ENCODE measurements at places on chromosomes 1 and 21.

- no peak for DNase-seq
Measured at GRCh38 chr1:242225767-242226573, 227.1 kb upstream of the MAP1LC3C start.

DNA sequence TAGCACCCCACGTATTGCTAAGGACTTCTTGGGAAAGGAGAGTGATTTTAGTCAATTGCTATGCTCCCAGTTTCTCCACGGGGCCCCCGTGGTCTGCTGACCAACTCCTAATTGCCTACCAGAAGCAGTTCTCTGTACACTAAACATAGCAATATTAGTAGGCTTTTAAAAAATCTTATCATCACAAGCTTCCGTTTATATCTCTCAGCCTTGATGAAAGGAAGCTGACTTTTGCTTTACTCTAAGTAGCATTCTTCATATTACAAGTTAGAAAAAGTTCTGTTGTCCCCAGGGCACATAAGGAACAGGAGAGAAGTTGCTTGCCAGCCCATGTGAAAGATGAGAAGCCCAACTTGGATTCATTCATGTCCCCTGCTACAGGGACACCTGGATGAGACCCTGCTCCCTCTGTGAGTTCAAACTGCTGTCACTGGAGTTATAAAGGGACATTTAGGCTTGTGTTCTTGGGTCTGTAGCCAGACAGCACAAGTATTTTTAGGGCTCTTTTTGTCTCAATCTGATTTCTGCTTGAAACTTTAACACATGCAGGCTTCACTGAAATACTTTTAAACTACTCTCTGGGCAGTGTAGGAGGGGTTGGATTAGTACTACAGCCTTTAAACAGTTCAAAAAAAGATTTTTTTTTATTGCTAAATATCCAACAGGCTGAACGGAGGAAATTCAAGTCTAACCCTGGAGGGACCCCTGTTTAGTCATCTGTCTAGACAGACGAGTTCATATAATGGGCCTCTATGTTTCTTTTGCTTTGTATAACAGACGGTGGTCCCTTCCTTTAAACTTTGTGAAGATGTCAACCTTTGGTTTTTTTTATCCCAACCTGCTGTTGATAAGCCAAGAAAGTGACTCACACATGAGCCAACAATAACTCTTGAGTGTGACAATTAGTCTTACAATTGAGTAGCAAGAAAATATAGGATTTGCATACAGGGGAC is 29.5 kb downstream of the TGFB2 start:
- no peak for DNase-seq

- no peak for DNase-seq
Measured at GRCh38 chr1:200888349-200888838, 6.3 kb upstream of the INAVA start.

- no peak for DNase-seq
Measured at GRCh38 chr1:38581396-38581795, 278.2 kb downstream of the RRAGC start.

- no peak for DNase-seq
Measured at GRCh38 chr1:116131866-116132605, 20.8 kb downstream of the MAB21L3 start.

- no peak for DNase-seq
Measured at GRCh38 chr21:35059742-35060141, 10.6 kb upstream of the RUNX1 start.

- no peak for DNase-seq
Measured at GRCh38 chr1:157105988-157106812, 6.6 kb upstream of the ETV3L start.

DNA sequence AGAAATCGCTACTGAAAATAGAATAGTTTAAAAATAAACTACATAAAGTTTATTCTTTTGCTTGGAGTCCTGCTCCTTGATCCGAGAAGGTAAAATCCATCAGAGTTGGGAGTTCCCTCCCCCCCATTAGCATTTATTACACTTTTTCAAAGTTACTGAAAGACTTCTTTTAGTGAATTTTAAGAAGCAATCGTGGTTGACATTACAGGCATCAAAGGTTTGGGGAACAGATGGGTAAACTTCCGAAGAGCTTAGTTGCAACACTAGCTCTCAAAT is 31.0 kb upstream of the NFIA start:
- DNase-seq = no peak

DNA sequence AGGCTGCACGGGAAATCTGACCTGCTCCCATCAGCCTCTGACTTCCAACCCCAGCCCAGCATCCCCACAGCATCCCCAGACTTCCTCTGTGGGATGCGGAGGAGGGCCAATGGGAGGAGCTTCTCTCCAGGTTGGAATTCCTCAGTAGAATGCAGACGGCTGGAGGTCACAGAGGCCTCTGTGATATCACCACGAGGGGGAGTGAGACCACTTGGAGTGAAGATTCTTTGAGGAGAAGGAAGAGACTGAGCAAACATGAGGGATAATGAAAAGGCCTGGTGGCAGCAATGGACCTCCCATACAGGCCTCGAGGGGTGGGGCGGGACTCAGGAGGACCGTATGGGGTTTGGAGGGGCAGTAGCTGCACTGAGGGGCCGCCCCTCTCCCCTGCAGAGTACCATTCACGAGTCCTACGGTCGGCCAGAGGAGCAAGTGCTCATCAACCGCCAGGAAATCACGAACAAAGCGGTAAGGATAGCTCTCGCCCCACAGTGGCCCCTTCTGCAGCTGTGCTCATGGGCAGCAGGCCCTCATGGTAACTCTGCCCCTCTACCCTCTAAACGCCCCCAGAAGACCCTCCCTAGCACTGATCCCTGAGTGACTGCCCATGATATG is at the start of gene CATSPER4:
Gene CATSPER4, plus strand, starts transcription at position 230 of the 615 bp plus-strand sequence. Its CDS starts 26 bp downstream, at position 256.
- no peak for DNase-seq

DNA sequence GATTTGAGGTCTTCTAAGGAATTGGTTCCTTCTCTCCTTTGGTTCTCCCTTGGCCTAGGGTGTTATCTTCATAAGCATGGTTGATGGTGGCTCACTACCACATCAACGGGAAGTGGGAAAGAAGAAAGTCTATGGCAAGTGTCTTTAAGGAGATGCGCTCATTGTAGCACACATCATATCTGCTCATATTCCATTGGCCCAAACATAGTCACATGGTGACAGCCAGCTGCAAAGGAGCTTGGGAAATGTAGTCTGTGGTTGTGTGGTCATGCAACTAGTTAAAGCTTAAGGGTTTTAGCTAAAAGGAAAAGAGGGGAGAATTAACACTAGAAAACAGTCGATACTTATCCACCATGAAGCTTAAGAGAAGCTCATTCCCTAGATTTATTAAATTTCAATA is 11.4 kb upstream of the MRPS6 start:
- no peak for DNase-seq

DNA sequence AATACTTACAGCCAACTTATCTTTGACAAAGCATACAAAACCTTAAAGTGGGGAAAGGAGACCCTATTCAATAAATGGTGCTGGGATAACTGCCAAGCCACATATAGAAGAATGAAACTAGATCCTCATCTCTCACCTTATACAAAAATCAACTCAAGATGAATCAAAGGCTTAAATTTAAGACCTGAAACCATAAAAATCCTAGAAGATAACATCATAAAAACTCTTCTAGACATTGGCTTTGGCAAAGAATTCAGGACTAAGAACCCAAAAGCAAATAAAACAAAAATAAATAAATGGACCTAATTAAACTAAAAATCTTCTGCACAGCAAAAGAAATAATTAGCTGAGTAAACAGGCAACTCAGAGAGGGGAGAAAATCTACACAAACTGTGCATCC is 335.6 kb upstream of the PBX1 start:
- DNase-seq = no peak

DNA sequence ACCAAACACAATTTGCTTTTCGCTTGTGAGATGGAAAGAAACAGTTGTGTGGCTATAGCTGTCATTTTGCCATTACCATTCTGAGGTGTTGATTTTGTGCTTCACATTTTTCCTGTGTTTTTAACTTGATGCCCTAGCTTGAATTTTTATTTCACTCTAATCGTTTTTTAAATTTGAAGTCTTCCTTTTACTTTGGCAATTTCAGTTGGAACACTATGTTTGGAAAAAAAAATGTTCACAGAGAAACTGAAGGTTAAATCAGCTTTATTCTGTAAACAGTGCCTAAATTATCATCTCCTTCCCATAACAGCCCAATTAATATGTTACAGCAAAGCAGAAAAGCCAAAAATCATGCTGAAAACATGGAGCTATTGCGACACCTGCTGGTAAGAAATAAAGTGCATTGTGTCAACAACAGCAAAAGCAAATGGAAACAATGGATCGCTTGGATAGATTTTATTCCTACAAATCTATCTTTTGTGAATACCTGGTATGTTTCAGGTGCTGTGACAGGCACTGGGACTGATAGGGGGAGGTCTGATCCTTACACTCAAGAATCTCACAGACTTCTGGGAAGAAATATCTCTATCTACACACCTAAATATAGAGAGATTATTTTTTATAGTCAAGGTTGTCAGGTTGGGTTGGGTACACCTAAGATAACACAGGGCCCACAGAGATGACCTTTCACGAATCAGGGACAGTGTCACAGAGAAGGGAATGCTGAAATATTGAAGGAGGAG is 16.2 kb upstream of the ERICH3 start:
- DNase-seq = peak; percentile 27

DNA sequence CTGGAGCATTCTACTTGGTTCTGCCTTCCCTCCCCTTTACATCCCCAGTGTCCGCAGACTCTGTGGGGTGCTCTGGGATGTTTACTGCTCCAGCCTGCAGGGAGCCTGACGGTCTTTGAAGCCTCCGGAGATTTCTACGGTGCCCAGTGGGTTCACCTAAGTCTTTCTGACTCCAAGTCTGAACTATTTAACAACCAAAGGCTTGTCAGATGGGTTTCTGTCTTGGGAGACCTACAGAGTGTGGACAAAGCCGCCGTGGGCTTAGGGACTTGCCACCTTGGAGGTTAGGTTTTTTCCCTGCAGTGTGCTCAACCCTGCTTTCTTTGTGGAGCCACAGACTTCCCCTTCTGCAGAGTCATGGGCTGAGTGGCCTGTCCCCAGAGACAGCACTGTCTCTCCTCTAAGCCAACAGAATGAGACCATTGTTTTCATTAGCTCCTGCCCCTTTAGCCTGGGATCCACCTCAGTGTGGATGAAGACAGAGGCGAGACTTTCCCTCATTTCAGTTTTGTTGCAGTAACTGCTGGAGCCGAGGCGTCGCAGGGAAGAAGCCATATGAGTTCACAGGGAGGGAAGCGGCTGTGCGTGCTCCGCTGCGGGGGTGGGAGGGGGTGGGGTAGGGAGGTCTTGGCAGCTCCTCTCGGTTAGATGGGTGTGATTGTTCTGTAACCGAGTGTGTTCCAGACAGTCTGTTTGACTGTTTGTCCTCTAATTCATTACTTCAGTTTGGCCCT is 120.7 kb downstream of the CNIH3 start:
- peak; percentile 59 for DNase-seq

GRCh38 chr21:41481191-41481590 is 26.8 kb downstream of the TMPRSS2 start:
- no peak for DNase-seq

GRCh38 chr1:150299716-150300115 is 6.1 kb downstream of the MRPS21 start:
- no peak for DNase-seq

- DNase-seq = no peak
Measured at GRCh38 chr1:169240449-169241232, 127.0 kb downstream of the NME7 start.

DNA sequence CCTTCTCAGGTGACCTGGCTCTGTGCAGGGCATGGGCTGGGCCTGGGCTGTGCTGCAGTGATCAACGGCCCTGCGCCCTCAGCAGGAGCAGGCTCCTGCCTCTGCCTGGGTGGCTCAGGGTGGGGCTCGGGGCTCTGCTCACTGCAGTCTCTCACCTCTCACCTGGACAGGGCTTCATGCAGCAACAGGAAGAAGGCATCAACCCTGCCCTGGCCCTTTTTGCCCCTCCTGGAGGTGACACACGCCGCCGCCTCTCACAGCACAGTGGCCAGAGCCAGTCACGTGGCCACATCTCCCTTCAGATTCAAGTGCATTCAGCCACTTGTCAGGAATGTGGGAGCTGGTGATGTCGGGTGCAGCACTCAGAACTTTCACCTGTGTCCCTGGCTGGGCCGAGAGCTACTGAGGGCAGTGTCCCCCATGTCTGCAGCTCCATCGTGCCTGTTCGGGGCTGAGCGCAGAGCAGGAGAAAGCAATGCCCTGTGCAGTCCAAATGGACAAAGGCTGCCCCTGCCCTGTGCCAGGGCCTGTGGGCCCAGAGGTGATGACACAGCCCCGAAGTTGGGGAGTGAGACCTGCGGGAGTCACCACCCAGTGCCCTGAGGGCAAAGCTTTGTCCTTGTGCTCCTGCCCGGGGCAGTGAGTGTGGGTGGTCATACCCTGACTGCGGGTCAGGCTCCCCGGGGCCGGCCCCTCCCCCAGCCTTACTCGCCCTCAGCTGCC is 314.0 kb downstream of the PTPRU start:
- DNase-seq = no peak

DNA sequence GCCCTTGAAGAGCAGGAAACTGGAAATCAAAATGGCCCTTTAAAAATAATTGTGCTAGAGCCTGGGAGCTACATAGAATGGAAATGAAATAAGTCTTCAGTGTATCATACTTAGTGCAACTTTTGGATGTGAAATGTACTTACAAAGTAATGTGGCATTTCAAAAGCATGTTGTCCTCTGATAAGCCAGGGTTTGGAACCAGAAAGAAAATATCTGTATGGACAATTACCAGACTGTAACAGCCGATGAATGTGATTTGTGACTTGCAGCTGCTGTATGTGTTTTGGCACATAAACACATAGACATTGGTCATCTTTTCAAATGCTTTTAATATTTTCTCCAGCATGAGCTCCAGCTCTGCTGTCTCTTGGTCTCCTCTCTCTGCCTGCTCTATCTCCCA is 546.4 kb downstream of the OMA1 start:
- DNase-seq = no peak

- no peak for DNase-seq
Measured at GRCh38 chr1:211639475-211640300, 35.7 kb downstream of the NEK2 start.

DNA sequence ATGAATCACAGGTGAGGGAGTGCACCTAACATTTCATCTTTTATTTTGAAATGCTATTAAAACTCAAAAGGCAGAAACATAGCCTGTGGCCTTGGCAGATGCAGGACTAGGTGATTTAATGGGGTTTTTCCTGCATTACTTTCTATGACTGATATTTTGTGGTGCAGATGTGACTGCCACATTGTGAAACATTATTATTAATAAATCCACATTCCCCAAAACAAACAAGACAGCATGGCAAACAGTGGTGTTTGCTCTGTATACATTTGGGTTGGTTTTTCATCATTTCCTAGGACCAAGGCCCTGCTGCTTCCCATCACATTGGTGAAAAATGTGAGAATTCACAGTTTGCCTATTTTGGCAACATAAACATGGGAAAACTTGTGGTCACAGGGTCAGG is 247.6 kb upstream of the SGIP1 start:
- DNase-seq = no peak

GRCh38 chr1:173206816-173207568 is at the start of gene TNFSF4:
TNFSF4 (minus strand) TSS chr1:173207331; CDS start chr1:173207176, 155 bp downstream.
- no peak for DNase-seq

DNA sequence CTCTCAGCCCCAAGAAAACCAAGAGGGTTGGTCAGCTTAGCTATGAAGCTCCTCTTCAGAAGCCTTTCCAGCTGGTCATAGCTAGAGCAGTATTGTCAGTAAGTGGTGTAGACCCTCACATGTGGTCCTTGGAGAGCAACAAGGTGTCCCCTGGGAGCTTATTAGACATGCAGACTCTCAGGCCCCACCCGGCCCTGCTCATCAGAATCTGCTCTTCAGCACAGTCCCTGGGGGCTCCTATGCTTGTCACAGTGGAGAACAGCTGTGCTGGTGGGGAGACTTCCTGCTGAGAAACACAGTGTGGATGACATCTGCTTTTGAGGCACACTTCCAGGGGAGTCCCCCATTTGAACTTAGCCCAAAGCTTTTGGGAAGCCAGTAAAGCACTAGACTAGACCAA is 21.9 kb upstream of the NEK2 start:
- no peak for DNase-seq
